ENCODE measurements at places on chromosomes 6 and 20.

DNA sequence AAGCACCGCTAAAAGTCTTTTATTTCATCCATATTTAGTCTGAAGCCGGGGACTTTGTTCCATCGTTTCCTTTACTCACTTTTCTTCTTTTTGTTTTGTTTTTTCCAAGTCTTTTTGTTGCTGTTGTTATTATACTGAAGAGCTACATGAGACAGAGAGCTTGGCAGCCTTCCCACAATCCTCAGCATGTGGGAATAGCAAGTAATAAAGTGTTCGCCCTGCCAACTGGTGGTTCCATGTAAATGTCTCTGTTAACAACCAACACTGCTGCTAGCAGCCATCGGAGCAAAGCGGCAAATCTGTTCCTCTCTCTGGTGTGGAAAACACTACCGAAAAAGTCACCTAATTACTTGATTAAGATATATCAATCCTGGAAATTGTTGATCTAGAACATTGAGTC is 437.8 kb upstream of the ID4 start:
- no peak for DNase-seq

GRCh38 chr20:1484438-1485116 is 6.6 kb downstream of the SIRPB2 start:
- DNase-seq: no peak

GRCh38 chr6:155022721-155023120 is 27.6 kb downstream of the TIAM2 start:
- no peak for DNase-seq

DNA sequence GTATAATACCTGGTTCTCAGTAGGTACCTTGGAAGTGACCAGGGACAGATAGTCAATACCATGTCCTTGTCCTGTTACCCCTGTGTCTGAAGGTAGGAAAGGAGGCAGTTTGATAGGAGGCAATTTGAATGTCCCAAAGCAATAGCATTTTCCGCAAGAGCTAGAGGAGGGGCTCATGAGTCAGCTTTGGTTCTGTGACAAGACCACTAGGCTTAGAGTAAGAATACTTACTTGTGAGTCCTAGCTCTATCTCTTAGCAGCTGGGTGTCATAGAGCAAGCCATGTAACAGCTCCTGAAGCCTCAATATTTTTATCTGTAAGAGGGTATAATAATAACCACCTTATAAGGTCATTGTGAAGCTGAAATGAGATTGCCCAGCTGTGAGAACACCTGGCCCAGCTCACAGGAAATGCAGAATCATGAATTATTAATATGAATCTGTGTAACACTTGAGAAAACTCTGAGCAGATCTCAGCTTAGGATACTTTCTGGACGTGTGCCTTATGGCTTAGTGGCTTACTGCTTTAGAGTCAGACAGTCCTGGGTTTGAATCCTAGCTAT is 58.6 kb downstream of the DAAM2 start:
- no peak for DNase-seq

DNA sequence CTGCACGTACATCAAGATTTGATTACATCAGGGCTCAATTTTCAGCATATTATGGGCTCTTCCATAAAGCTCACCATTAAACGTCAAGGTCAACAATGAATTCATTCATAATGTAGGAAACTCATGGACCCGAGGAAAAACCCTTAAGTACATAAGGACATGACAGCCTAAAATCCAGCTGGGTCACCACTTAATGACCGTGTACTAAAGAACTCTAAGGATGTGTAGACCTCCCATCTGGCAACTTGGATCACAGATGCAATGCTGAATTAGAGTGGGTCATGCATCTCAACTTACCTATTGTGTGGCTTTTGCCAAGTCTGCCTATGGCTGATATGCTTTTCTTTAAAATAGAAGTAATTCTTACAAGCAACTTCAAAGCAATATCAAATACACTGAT is 26.7 kb upstream of the DEFB112 start:
- DNase-seq: no peak

DNA sequence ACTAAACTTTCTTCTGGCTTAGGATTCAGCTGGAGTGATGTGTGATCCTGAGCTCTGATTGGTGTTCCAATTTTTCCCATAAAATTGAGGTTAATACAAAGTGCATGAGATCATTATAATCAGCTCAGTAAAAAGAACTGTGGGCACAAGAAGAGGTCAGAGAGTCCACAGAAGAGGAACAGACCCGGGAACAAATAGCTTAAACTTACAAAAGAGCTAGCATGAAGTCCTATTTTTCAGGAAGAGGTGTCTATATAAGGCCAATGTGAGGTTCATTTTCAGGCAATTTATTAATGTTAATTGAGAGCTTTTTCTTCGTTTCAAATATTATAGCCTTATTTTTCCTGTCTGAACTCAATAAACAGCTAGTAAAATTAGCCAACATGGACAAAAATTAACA is 26.9 kb upstream of the STX11 start:
- no peak for DNase-seq

DNA sequence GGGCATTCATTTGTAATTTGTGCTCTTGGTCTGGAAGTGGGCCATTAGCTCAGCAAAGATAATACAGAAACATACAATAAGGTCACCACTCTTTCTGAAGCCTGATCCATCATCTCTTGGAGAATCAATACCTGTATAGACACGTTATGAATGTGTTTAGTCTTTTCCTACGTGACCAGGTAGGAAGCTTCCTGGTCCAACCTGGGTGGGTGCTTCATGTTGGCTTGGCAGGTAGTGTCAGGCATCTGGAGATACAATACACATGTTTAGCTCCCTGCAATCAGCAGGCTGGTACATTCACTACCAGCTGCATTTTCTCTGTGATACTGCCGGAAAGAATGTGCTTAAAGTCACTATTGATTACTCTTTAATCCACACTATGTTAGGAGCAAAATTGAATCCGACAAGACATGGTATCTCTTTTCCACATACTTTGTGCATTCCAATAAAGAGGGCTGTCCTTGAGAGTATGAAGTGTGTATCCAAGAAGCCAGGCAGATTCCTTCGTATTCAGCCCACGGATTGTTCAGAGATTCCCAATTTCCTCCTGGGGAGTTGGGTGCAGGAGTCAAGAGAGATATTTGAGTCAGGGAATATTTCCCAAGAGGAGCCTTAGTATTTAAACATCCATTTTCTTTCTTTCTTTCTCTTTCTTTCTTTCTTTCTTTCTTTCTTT is 49.9 kb upstream of the RANBP9 start:
- DNase-seq: no peak

DNA sequence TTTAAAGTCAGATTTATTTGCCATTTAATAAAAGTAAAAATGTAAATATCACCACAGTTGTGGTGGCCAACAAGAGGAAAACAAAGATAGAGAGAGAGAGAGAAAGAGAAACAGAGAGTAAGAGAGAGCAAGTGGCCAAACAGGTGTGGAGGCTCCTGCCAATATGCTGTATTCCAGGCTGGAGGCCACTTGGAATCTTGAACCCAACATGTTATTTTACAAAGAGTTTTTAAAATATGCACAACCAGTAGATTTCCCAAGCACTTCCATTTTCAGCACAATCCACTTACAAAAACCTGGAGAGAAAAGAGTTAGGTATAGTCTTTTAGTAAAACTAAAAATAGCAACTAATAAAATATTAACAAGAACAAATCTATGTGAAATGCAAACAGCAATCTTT is 1323.1 kb upstream of the CITED2 start:
- no peak for DNase-seq

DNA sequence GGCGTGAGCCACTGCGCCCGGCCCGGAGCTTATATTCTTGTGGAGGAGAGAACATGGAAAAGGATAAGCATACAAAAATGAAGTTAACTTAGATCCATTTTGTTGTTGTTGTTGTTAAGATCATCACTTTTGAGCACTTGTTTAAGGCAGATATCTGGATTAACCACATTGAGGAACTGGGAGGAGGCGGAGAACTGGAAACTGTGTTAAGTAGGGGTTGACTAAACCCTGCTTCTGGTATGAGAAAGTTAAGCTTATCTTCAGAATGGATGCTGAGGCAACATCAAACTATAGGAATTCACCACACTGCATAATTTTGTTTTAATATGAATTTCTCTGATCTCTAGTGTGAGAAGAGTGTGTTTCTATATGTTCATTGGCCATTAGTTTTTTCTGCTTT is 57.6 kb downstream of the GCNT2 start:
- no peak for DNase-seq

GRCh38 chr20:187733-188132 is 1.8 kb downstream of the DEFB128 start:
- DNase-seq: no peak

GRCh38 chr6:168058691-168059551 is 20.1 kb downstream of the FRMD1 start:
- no peak for DNase-seq

DNA sequence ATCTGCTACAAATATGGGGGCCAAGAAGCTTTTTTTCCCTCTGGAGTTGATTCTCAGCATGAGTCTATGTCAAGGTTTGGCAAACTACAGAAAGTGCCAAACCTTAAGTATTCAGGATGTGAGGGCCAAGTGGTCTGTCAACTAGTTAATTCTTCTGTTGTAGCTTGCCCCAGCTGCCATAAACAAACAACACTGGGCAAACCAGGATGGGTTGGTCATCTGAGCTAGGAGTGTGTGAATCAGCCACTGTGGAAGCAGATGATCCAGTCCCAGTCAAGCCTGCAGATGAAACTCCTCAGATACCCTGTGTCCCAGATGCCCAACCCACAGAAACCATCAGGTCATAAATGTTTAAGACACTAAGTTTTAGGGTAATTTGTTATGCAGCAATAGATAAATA is 103.0 kb upstream of the MOCS1 start:
- no peak for DNase-seq

GRCh38 chr6:11437824-11438459 is 99.6 kb upstream of the TMEM170B start:
- no peak for DNase-seq

DNA sequence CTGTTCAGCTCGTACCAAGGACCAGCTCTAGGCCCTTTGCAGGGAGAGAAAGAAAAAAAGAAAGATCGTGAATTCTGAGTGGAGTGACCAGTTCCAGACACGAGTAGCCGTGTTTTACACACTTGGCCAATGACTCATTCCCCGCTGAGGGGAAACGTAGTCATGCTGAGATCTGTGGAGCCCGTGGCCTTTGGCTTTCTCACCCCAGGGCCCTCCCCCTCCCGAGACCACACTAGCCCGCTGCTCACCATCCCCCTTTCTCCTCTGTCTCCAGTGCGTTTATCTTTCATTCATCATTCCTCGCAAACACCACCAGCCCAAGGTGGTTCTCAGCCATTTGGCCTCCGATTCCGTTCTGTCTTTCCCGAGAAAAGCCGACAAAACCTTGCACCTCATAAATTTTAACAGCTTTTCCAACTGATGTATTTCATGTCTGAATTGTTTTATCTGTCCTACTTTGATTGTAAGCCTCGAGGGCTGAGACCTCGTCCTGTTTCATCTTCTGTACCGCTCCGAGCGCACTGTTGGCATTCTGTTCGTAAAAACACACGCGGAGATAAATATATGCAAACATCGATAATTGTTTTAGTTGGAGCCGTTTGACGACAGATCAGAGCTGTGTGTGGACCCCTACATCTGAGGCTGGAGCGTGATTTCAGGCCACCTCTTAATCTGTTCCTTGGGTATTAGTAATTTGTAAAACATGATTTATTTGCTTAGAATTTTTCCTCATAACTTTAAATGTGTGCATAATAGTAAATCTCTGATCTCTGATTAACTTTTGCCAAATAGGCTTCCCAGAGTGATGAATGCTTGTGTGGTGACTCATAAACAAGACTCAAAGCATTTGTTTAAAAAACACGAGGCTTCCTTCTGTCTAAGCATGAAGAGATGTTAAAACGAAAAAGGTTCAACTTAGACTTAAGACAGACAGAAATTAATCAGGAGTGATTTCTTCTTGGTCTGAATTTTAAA is 336.6 kb downstream of the CDH4 start:
- DNase-seq: no peak

- DNase-seq: no peak
Observed at GRCh38 chr20:1824834-1825233, 70.4 kb upstream of the SIRPA start.

DNA sequence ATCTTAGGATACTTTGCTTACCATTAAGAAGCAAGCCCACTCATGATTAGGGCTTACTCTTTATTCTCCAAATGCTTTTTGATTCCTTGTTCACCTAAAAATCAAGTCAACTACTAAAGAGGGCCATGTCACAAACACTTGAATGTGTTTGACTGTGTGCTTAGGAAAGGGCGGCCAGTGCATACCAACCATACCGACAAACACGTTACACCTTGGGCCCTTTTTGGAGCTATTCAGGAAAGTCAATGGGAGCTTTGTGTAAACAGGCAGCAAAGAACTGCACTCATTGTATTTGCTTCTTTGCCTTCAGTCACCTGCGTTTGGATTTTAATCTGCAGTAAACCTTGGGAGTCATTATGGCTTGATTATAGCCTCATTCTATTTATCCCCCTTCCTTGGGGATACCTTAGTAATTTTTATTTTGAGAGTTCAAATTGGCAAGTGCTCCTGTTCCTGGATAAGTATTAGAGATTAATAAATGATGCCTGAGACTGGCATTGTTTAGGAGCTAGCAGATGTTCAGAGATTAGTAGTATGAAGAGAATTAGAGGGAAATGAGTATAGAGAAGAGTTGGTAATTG is 102.6 kb upstream of the HDGFL1 start:
- no peak for DNase-seq

GRCh38 chr6:16944596-16944995 is 157.3 kb upstream of the STMND1 start:
- no peak for DNase-seq

DNA sequence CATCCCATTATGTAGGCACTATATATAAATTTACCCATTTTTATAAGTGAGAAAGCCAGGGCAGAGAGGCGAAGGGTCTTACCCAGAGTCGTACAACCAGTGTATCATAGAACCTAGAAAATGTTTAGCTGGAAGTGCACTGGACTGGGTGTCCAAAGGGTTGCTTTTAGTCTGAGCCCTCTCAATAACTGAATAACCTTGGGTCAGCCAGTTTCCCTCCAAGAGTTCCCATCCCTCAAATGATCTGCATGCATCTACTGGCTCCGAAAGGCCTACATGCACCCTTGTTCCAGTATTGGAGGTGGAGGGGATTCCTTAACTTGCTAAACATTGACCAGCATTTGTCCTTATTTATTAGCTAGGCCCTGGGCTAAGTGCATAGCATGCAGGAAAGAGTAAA is 3.8 kb downstream of the SNPH start:
- DNase-seq: no peak

DNA sequence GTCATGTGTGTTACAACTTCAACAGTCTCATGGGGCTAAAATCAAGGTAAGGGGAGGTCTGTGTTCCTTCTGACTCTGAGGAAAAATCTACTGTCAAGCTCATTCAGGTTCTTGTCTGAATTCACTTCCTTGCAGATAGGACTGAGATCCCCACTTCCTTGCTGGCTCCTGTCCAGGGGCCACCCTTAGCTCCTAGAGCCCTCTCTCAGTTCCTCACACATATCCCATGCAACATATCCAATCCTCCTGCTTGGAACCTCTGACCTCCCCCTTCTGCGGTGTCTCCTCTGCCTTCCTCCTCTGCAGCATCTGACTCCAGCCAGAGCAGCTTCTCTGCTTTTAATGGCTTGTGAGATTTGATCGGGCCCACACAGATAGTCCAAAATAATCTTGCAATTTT is 27.1 kb upstream of the MICB start:
- DNase-seq: no peak

DNA sequence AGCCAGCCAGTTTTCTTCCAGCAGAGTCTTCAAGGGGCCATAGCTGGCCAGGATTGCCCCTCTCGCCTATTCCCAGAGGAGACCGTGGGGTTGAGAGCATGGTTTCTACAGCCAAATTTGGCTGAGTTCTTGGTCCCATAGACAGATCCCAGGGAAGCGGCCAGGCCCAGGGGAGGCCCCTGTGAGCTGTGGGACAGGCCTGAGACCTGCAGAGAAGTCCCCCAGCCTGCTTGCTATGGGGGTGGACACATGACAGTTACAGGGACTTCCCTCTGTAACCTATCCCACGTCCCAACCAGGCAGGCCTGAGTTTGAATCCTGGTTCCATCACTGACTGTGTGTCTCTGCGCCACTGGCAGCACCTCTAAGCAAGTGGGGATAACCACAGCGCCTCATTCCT is 2.6 kb downstream of the TCF15 start:
- DNase-seq: no peak
